ENCODE measurements at places on chromosomes 12 and 14. TPM values are rescaled to one million over a fixed set of nuclear protein-coding genes. Genes with fewer than 3 reads are reported as not detected.

DNA sequence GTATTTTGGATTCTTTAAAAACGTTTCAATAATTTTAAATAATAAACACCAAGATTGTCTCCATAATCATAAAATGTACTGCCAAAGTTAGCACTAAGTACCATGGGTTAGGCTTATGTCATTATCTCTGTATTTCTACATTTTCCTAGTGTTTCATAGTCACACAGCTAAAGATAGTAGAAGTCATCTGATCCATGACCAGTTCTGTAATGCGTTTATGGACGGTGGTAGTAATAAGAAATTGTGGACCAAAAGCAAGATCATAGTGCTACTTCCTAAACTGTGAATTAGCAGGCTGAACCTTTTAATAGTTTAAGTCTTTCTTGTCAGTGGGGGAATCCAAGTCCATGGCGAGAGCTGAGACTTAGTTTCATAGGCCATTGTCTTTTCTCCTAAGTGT, 142.1 kb downstream of the AKAP6 start:
- peaks cover 21% of the 10 kb centered on the region for H3K4me1 ChIP-seq
- no peak overlapping the region for H3K27ac ChIP-seq
- no peak overlapping the region for H3K4me3 ChIP-seq
- no peak for DNase-seq
- H3K27me3 ChIP-seq: no peaks in the 10 kb centered on the region

The LTBR gene
- total RNA-seq: 146 TPM

- H3K27ac ChIP-seq: peak overlapping the region; percentile 98
- H3K36me3 ChIP-seq: no peaks in the 10 kb centered on the region
- no peak for DNase-seq
- peak overlapping the region; percentile 87 for H3K4me3 ChIP-seq
- H3K4me1 ChIP-seq: peaks cover 20% of the 10 kb centered on the region
These were observed 1.1 kb downstream of the RHNO1 start for GRCh38 chr12:2877953-2878732.

DNA sequence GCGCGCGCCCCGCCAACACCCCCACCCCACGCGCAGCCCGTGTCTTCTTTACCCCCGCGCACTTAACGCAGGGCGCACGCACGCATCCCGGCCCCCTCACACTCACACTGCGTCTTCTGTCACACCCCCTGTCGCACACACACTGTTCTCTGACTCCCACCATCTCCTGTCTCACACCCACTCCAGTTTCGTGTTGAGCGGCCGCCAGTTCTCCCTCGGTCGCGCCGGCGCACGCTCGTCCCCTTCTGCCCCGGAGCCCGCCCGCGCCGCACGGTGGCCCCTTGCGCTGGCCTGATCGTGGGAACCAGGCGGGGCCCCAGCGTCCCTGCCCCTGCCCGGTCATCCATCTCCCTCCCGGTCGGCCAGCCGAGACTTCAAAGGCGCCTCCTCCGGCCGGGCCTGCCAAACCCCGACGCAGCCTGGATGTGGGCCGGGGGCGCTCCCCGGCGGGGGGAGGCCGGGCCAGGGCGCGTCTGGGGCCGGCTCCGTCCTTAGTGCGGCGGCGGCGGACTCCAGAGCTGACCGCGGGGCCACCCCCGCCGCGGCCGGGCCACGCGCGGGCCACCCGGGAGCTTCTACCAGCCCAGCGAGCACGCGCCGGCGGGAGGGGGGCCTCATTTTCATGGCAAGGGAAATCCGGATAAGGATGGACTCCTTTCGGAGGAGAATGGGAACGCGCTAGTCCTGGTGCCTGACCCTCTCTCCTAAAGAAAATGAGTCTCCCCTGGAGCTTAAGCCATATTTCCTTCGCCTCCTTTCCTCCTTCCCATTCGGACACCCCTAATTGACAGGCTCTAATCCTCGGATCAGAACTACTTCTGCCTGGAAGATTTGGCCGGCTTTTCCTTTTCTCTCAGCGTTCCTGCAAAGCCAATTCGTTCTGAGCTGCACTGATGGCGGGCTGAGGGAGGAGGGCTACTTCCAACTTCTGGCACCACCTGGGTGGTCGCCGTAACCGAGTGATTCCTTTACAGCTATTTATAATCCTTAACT, 82.0 kb upstream of the HMGA2 start:
- H3K4me1 ChIP-seq: peaks cover 20% of the 10 kb centered on the region
- DNase-seq: no peak
- H3K27ac ChIP-seq: peak overlapping the region; percentile 1
- H3K36me3 ChIP-seq: no peaks in the 10 kb centered on the region
- peak overlapping the region; percentile 53 for H3K4me3 ChIP-seq

DNA sequence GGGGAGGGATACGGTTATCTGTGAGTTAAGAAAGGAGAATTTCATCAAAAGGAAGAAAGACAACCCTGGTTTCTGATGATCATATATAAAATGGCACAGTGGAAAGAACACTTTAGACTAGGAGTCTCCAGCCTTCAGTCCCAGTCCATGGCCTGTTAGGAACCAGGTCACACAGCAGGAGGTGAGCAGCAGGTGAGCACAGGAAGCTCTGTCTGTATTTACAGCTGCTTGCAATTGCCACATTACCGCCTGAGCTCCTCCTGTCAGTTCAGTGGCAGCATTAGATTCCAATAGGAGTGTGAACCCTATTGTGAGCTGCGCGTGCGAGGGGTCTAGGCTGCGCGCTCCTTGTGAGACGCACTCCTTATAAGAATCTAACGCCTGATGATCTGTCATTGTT, 137.9 kb downstream of the BTG1 start:
- peaks cover 3% of the 10 kb centered on the region for H3K4me1 ChIP-seq
- no peaks in the 10 kb centered on the region for H3K27me3 ChIP-seq
- H3K27ac ChIP-seq: no peak overlapping the region

The SLC25A21 gene
- 0.49 TPM for total RNA-seq

The TRPV4 gene
- total RNA-seq: 5.6 TPM

The SDR9C7 gene
- 11.0 TPM for total RNA-seq

GRCh38 chr14:55975281-55975910, 142.8 kb upstream of the PELI2 start:
- no peaks in the 10 kb centered on the region for H3K27me3 ChIP-seq
- no peak overlapping the region for H3K4me3 ChIP-seq
- no peaks in the 10 kb centered on the region for H3K4me1 ChIP-seq

- no peaks in the 10 kb centered on the region for H3K4me1 ChIP-seq
- H3K27ac ChIP-seq: no peak overlapping the region
- H3K27me3 ChIP-seq: no peaks in the 10 kb centered on the region
- no peak for DNase-seq
These were observed 472.7 kb upstream of the FLRT2 start for GRCh38 chr14:85057221-85057620.

The TAS2R42 gene
- total RNA-seq: not detected

- H3K27ac ChIP-seq: peak overlapping the region; percentile 94
- no peaks in the 10 kb centered on the region for H3K27me3 ChIP-seq
- peak overlapping the region; percentile 81 for H3K4me3 ChIP-seq
- no peaks in the 10 kb centered on the region for H3K36me3 ChIP-seq
These were observed 932 bp downstream of the ADCY6 start for GRCh38 chr12:48787791-48788523.

- no peaks in the 10 kb centered on the region for H3K27me3 ChIP-seq
- H3K4me3 ChIP-seq: no peak overlapping the region
- H3K36me3 ChIP-seq: no peaks in the 10 kb centered on the region
- DNase-seq: no peak
- peak overlapping the region; percentile 1 for H3K27ac ChIP-seq
- H3K4me1 ChIP-seq: peaks cover 17% of the 10 kb centered on the region
These were observed 37.8 kb upstream of the ITPR2 start for GRCh38 chr12:26870491-26871419.

The LRTM2 gene
- total RNA-seq: not detected

DNA sequence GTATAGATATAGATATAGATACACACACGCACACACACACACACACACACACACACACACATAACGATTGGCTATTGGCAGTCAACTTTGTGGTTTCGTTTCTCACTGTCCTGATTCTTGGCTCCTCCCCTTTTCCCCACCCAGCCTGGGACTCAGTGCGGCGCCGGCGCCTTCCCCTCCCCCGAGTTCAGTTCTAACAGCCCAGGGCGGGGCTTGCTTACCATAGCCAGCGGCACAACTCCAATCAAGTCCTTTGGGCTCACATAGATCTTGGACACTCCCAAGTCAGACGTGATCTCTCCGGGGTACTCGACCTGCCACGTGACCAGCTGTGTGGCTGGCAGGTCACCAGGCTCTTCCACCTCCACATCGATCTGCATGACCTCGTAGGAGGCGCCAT, 484.1 kb downstream of the GLT1D1 start:
- DNase-seq: no peak
- no peaks in the 10 kb centered on the region for H3K27me3 ChIP-seq
- no peak overlapping the region for H3K27ac ChIP-seq
- no peaks in the 10 kb centered on the region for H3K36me3 ChIP-seq
- no peak overlapping the region for H3K4me3 ChIP-seq

Data from vagina (tissue), 2 donors.